ENCODE measurements at places on chromosomes 5 and 9.

GRCh38 chr5:161546470-161547301 is at the start of gene GABRB2:
GABRB2 (minus strand) TSS chr5:161546725; CDS start chr5:161546643, 82 bp downstream.
- peak; percentile 59 for DNase-seq

- no peak for DNase-seq
Observed at GRCh38 chr5:1300581-1301083, 5.8 kb upstream of the TERT start.

DNA sequence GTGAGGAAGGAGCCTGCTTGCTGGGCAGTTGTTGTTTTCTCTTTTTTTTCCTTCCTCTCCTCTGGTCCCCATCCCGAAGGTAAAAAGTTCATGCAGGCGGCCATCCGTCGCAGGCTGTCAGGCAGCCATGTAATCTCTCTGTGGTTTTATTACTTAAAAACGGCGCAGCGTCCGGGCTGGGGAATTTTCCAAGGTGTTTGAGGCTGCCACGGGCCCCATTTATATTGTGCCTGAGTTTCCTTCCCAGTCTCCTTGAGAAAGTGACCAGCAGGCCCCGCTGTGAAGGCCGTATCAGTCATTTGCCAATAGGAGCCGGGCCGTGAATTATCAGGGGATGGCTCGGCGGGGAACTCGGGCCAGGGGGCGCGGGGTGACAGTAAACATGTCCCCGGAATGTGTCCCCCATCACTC is 289.7 kb downstream of the PBX3 start:
- no peak for DNase-seq

- no peak for DNase-seq
Observed at GRCh38 chr9:68997666-68998065, 16.2 kb downstream of the PRKACG start.

GRCh38 chr5:137129886-137130680 is 369.0 kb downstream of the SPOCK1 start:
- no peak for DNase-seq

GRCh38 chr9:38382141-38382540 is 10.4 kb upstream of the ALDH1B1 start:
- no peak for DNase-seq

DNA sequence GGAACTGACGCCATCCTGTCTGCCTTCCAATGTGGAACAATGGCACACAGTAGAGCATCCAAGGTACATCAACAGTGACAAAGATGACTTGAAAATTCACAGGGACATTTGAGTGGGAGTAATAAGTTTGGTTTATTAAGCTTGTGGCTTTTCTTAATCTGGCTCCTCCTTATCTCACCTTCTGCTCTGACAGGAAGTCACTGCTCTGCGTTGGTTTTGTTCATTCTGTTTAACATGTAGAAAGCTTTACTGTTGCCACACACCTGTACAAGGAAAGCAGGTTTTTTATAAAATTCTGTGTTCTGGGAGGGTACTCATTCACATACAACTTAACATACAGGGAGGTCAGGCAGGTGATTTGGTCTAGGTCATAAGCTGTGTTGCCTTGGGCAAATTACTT is 1.6 kb upstream of the GZMK start:
- no peak for DNase-seq

DNA sequence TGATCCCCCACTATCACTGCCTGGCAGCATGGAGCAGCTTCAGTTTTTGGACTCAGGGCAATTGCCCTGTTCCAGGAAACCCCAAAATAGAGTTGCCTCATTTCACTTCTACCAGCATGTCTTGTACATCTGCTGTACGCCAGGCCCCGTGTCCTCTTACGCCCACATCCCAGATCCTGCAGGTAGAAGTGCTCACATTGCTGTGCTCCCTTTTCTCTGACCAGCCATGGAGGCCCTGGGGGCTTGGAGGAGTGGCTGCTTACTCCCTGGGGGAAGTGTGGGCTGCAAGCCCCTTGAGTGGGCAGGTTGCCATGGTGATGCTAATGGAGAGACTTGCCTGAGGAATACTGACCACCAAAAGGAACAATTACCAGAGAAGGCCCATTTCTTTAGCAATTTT is 55.6 kb upstream of the KCNIP1 start:
- DNase-seq, result no peak

GRCh38 chr9:22617156-22617555 is 170.5 kb downstream of the DMRTA1 start:
- DNase-seq, result no peak

DNA sequence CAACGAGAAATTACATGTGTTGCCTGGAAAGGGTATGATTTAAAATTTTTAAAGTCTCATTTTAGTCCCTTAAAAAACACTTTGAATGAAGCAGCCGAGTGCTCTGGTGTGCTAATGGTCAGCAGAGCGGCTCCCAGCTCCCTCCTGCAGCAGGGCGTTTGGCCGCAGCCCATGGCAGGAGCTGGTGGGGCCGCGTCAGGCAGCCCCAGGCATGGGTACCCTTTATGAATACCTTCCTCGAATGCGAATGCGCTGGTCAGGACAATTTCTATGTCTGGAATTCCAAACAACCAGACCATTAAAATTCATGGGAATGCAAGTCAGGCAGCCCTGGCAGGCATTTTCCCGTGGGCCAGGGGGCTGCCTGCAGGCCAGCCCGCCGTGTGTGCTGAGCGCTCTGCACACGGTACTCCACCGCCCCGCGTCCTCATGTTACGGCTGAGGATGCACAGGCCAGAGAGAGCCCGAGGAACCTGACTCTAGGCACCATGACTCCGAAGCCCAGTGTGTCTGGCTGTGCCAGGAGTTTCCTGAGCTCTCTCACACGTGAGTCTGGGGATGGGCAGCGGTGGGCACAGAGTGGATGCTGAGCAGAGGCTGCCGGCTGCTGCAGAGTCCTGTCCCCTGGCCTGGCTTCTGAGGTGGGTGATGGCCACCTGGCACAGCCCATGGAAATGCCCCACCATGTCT is 123.7 kb downstream of the WNK2 start:
- no peak for DNase-seq

GRCh38 chr9:85940832-85941621 is at the start of gene NAA35:
NAA35 (plus strand) TSS chr9:85941146; CDS start chr9:85942160, 1,014 bp downstream.
- DNase-seq, result peak; percentile 99

GRCh38 chr5:73445665-73446630 is 2.6 kb downstream of the FOXD1 start:
- no peak for DNase-seq

GRCh38 chr5:83472508-83473345 is 1.2 kb downstream of the VCAN start:
- peak; percentile 65 for DNase-seq

DNA sequence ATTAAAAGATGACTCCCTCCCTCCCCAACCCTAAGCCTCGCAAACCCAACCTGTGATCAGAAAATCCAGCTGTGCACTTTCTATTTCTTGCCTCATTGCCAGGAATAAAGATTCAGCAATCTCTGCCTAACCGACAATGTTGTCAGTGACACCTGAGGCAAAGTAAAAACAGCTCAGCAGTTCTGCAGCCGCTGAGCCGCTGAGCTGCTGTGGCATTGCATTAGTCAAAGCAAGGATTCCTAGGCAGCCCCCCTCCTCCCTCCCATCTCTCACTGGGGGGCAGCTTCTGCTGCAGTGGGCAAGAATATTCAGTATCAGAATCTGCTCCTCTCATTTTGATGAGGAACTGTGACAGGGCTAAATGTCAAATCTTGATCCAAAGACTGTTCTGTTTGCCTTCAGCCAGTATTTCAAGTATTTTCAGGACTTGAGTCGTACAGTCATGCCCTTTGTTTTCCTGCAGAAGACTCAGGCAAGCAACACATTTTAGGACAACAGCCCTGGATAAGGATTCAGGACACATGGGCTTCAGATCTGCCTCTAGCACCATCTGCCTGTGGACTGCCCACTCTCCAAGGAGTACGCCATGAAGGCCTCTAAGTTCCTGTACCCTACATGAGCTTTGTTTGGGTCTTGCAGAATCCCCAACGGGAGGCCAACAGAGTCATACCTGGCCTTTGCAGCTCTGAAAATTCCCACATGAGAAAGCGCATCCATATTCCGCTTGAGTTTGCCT is 41.1 kb upstream of the DAP start:
- no peak for DNase-seq

DNA sequence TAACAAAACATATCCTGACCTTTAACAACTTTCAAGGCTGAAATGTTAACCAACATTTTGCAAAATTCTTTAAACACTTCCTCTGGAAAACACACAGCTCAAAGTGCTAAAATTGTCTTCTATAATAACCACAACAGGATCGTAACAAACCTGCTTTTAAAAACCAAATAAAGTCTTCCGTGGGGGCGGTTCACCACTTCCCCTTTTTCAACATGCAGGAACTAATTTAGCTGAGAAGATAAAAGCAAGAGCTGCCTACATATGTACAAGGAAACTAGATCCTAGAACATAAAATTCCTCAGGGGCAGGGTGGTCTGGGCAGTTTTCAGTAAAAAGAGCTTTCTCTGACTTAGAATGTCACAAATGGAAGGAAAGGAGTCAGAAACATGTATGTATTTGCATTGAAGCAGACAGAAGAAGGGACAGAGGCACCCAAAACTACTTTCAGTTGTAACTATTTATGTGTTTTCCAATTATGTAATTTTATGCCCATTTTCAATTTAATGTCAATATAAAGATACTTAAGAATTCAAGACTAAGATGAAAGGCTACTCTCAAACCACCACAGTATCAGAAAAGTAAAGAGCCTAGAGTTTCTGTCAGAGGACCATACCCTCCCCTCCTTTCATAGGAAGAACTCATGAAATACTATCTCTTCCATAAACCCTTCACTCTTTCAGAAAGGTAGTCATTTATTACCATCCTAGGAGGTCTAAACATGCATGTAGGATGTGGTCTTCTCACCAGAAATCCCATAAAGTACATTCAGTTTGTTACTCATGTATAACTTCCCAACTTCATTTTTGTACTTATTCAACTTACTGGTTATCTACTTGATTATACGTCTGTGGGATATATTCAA is 185.9 kb upstream of the RASA1 start:
- DNase-seq, result peak; percentile 73

DNA sequence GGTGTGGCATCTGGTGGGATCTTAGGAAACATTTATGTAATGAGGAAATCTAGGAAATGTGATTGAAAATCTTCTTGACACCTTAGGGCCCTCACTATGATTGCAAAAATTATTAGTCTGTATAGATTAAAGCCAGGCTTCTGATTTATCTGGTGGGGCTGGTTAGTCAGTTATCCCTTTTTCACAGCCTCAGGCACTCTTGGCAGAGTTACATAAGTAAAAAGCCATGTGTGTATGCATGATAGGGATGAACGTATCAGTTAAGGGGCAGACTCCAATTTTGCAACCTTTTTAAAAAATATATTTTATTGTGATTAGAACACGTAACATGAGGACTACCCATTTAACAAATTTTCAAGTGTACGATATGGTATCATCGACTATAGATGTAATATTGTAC is 30.6 kb upstream of the RAB14 start:
- no peak for DNase-seq

Data from suppressor macrophage treated with lipopolysaccharide for 4 hours (primary cell).